ENCODE measurements at places on chromosomes 5 and 9. TPM values are rescaled to one million over a fixed set of nuclear protein-coding genes. Genes with fewer than 3 reads are reported as not detected.

Gene SOHLH1
- not detected for total RNA-seq

Gene PCDHAC1
- total RNA-seq: 0.32 TPM

Gene OLFM1
- total RNA-seq: 102 TPM

Gene FRRS1L
- total RNA-seq: 0.11 TPM

Gene SPATA6L
- total RNA-seq: not detected

Gene GPR151
- total RNA-seq: not detected

Gene PRLR
- 0.43 TPM for total RNA-seq

Gene IFNA2
- not detected for total RNA-seq

Gene RNF208
- total RNA-seq: 6.7 TPM

GRCh38 chr5:27328480-27328879 is 290.1 kb upstream of the CDH9 start:
- no peak for DNase-seq

DNA sequence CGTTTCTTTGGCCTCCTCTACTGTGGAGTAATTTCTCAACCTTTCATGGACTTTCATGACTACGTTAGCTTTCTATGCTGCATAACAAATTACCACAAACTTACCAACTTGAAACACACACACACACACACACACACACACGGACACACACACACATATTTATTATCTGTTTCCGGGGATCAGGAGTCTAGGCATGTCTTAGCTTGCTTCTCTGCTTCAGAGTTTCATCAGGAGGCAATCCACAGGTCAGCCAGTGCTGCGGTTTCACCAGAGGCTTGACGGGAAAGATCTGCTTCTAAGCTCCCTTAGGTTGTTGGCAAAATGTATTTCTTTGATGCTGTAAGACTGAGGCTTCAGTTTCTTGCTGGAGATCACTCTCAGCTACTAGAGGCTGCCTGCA is 59.0 kb upstream of the C9orf72 start:
- DNase-seq: no peak

GRCh38 chr5:27242258-27242626 is 203.9 kb upstream of the CDH9 start:
- no peak for DNase-seq

DNA sequence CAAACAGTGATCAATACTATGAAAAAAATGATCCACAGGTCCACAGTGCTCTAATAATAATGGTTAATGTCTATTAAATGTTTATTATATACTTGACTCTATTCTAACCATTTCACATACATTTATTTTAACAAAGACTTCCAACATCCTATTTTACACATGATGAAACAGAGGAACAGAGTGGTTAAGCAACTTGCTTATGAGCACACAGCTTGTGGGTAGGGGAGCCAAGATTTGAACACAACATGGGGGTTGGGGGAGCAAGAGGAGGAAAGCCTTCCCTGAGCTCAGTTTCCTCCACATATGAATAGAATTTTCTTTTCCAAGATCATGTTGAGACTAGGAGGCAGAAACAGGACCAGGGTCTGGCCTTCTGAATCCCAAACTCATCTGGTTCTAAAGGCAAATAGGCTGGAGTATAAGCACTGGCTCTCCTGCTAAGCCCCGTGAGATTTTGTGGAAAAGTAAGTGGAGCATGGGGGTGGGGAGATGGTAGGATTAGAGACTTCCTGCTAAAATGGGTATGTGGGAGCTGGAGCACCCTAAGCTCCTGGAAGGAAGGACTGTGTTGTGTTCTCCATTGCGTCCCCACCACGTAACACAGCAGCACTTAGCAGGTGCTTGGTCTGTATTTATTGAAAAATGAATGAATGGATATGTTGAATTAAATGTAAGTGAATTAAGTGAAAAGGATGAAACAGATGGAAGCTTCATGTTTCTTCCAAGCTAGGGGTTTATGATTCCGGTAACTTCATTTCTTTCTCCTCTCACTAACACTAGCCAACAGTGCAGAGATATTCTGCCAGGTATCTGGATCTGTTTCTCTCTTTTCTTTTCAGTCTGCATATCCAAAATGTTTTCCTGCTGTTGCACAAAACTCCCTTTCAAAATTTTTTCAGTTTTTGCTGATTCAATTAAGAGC is 26.9 kb upstream of the GALNT10 start:
- DNase-seq: no peak

GRCh38 chr9:104769655-104770054 is 5.7 kb downstream of the NIPSNAP3B start:
- DNase-seq: no peak

DNA sequence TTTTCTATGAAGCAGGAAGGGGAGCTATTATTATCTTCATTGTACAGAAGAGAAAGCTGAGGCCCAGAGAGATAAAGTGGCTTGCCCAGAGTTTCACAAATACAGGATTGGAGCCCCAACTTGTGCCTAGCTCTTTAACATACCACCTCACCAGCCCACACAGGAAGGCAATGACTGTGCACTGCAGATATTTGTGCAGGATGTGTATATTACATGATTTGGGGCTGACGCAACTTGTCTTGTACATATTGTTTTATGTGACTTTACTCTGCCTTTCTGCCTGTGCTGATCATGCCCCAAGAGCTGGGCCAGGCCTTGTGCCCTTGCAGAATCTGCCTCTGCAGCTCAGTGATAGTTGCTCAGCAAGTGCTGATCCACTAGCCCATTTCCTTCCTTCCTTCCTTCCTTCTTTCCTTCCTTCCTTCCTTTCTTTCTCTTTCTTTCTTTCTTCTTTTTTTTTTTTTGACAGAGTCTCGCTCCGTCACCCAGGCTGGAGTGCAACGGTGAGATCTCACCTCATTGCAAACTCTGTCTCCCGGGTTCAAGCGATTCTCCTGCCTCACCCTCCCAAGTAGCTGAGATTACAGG is 106.6 kb upstream of the TBCA start:
- no peak for DNase-seq

DNA sequence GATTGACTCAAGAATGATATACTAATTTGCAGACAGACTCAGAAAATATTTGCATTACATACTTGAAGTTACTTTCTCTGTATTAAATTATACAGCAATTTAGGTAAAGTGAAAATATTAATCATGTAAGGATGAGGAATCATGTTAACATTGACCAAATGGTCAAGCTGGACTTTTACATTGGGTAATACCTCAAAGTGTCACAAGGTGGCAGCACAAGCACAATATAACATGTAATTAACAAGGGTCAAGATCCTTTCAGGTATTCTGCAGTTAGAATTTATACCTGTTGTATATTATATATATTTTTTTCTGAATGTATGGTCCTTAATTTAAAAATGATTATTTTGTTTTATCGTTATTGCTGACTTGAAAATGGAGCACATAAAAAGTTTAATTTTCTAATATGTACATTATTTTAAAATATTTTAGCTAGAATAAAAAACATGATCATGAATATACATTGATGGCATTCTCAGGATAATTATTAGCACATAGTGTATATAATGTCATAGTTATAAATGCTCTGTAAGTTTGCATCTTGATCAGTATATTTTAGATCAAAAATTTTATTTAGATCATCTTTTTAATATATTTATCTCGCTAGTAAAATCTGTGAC is 8.6 kb downstream of the HAPLN1 start:
- no peak for DNase-seq

GRCh38 chr9:27336126-27336525 is 39.2 kb upstream of the EQTN start:
- no peak for DNase-seq

GRCh38 chr5:68685863-68686262 is 408.0 kb upstream of the SLC30A5 start:
- DNase-seq: no peak

DNA sequence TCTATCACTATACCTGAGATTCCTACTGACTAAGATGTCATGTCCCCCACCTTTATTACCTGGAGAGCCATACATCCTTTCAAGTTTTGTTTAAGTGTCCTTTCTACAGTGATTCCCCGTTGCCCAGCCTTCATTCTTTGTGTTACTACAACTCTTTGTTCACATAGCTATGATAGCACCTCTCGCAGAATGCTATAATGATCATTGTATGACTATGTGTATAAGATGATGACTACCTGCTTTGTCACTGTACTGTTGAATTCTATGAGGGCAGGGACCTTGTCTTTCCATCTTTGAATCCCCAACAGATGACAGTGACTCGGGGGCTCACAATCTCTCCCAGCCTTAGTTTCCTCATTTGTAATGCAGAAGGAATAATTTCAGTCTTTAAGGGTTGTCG is 361.2 kb downstream of the NPR3 start:
- DNase-seq: no peak

- no peak for DNase-seq
These were observed 113.7 kb downstream of the TRIO start for GRCh38 chr5:14256756-14257393.

GRCh38 chr9:109411798-109412352 is 86.2 kb downstream of the PTPN3 start:
- DNase-seq: no peak

DNA sequence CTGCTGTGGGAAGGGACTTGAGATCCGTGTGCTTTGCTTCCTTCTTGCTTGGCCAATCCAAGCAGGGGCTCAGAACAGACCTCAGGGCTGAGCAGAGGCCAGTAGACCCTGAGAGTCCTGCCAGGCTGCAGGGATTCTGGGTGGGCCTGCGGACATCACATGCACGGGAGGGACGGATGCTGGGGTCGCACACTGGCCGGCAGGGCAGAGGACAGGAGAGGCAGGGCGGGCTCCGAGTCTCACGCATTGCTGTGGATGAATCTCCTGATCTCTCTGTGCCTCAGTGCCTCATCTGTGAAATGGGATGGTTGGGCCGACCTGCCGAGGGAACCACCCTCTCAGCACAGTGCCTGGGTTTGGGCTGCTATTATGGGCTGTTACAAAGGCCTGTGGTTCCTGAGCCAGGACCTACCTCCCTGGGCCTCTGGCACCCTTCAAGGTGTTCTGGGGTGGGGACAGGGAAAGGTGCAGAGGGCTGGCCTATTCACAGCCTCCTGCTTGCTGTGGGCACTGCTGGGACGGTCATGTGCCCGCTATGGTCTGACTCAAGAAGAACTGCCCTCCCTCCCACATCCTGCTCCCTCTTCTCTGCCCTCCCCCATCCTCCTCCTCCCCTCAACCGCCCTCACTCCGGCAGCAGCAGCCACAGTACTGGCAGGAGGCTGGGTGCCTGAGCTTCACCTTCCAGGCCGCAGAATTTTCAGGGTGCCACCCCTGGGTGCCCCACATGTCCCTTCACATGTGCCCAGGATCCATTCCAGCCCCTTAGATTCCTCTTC is 43.3 kb downstream of the NCS1 start:
- no peak for DNase-seq

DNA sequence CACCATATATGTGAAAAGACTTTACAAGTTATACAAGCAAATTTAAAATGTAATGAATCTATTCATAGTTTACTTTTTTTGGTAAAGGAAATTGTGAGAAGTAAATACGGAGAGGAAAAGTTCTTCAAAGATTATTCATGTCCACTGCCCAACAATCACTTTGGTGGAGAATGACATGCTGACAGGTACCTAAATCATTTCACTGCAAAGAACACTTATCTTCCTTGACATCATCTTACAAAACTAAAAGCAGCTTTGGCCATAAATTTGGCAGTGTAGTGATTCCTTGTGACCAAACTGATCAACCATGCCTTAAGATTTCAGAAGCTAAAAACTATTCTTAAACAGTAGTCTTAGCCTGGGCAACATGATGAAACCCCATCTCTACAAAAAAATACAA is 42.5 kb downstream of the GOLPH3 start:
- no peak for DNase-seq

GRCh38 chr9:133769511-133770075 is 31.4 kb upstream of the SARDH start:
- no peak for DNase-seq

- no peak for DNase-seq
These were observed 22.1 kb downstream of the P4HA2 start for GRCh38 chr5:132205385-132206125.

DNA sequence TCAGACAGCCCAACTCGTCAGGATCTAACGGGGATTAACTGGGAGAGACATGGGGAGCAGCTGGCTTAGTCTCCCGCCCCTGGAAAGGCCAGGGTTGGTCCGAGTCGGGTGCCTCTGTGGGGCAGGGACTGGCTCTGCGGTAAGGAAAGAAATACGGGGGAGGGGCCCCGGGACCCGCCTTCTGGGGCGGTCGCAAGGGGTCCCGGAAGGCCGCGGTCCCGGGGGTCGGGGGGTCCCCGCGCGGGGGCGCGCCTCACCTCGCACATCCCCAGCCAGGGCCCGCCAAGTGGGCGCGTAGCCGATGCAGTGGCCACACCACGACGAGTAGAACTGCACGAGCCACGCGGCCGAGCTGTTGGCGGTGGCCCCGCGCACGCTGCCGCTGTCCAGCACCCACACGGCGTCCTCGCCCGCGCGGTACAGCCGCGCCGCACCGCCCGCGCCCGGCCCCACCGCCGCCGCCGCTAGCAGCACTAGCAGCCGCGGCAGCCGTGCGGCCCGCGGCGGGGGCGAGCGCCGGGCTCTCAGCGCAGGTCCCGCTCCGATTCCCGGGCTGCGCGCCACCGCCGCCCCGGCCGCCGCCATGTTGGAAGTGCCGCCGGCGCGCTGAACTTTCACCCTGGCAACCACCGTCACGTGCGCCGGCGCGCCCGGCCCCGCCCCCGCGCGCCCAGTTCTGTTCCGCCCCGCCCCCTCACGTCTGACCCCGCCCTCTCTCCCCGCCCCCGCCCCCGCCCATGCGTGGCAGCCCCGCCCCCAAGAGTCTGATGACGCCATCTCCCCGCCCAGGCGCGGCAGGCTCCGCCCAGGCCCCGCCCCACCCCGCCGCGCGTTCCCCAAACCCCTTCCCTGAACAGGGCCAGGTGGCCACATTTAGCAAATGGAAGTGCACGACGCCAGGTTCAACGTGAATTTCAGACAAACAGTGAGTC is at the start of gene QSOX2:
QSOX2 (minus strand) TSS at position 594 of the 932 bp plus-strand sequence; CDS start at position 585, 9 bp downstream.
- DNase-seq: peak; percentile 87

DNA sequence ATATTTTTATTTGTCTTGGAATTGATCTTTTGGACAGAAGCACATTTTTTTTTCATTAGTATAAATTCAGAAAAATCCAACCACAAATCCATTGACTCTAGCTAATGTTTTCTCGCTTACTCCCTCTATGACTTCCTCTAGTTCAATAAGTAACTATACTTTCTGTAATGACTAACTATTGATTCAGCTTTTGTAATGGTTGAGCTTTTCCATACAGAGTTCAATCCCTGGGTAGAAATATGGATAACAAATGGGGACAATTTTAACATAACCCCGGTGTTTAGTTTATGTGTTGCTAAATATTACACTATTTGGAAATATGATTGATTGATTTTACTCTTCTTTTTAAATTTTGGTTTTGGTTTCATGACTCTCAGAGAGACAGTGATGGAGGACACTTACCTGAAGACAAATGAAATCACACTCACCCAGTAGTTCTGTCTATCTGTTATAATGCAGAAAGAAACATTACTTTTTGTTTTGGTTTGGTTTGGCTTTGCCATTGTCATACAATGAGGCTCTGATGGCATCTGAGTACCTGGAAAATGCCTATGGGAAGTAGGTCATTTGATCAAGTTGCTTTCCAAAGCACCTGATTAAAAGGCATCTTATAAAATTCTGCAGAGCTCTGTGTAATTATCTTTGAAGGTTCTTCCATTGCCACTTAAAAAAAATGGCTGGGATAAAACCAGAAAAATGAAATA is 309.7 kb upstream of the MPDZ start:
- DNase-seq: no peak

DNA sequence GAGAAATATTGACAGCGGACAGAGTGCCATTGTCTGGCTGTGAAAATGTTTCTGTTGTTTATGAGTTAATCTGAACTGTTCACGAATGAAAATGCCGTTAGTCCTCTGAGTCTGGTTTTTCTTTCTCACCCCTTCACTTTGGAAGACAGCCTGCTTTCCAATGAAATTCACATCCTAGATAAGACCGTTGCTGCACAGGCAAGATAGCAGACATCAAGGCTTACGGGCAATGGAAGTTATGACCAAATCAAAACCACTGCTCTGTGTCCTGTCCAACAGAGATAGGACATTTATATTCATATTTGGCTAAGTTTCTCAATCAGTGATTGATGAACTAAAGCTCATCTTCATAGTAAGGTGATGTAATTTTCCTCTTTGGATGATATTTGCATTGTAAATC is 180.0 kb upstream of the DMAC1 start:
- DNase-seq: no peak

All from ascending aorta (tissue), 2 donors.